PC-3 (cell line): ENCODE measurements at places on chromosomes 1 and 21.

GRCh38 chr1:175524003-175524402 lies 219.4 kb downstream of the TNR start:
- no peak for DNase-seq

- no peak for DNase-seq
Observed at GRCh38 chr21:39645331-39645730, 32.6 kb downstream of the B3GALT5 start.

GRCh38 chr1:30225357-30225756 lies 498.0 kb downstream of the MATN1 start:
- no peak for DNase-seq

- DNase-seq, result no peak
Observed at GRCh38 chr21:39116761-39117439, 66.4 kb downstream of the PSMG1 start.

- DNase-seq, result peak; percentile 85
Observed at GRCh38 chr1:27388337-27389005, 4.0 kb upstream of the GPR3 start.

- peak; percentile 99 for DNase-seq
Observed at GRCh38 chr1:153545067-153546055, at the start of gene S100A4. Gene S100A4, minus strand, starts transcription at chr1:153545806. Its CDS starts 1,012 bp downstream, at chr1:153544794.
